Heart right ventricle (tissue), 16 donors: ENCODE measurements at places on chromosomes 1 and 21. TPM values are rescaled to one million over a fixed set of nuclear protein-coding genes. Genes with fewer than 3 reads are reported as not detected.
A peak's percentile ranks its signal among the peaks of the same experiment; 100 is the strongest.

DNA sequence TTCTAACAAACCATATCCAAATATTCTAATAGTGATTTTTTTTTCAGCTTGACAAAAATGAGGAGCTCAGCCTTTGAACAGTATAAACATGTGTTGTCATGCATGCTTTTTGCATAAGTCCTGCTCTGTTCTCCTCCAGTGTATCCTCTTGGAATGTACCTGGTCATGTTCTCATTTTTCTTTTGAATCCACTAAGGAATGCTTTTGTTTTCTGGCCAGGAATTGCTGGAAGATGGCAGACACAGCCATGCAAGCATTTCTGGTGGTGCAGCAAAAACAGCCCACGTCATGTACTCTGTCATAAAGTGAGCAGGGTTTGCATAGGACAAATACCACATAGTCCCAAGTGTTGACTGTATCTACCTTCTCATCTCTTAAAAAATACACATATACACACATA lies 11.5 kb upstream of the PLD5 start:
- DNase-seq, result no peak
- H3K27ac ChIP-seq, result no peak overlapping the region
- H3K4me3 ChIP-seq, result no peak overlapping the region

- no peaks in the 10 kb centered on the region for H3K36me3 ChIP-seq
- no peak overlapping the region for H3K27ac ChIP-seq
- DNase-seq, result no peak
Observed at GRCh38 chr1:46084553-46085451, 47.6 kb downstream of the PIK3R3 start.

The PRDM16 gene
- 16.8 TPM for polyA plus RNA-seq

DNA sequence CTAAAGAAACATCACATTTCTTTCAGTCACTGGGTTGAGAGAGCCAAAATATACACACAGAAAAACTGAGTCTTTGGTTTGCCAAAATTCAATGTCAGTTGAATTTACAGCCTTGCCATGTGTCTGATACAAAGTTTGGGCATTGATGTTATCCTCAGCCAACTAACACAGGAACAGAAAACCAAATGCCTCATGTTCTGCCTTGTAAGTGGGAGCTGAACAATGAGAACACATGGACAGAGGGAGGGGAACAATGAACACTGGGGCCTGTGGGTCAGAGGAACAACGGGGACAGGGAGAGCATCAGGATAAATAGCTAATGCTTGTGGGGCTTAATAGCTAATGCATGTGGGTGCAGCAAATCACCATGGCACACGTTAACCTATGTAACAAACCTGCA lies 39.6 kb upstream of the C21orf91 start:
- H3K4me3 ChIP-seq, result no peak overlapping the region
- no peak for DNase-seq
- no peaks in the 10 kb centered on the region for H3K27me3 ChIP-seq
- no peaks in the 10 kb centered on the region for H3K4me1 ChIP-seq

- DNase-seq, result no peak
- H3K4me3 ChIP-seq, result no peak overlapping the region
- peaks cover 34% of the 10 kb centered on the region for H3K36me3 ChIP-seq
- no peak overlapping the region for H3K27ac ChIP-seq
Observed at GRCh38 chr1:8009043-8010002, 16.8 kb downstream of the ERRFI1 start.

The HHIPL2 gene
- polyA plus RNA-seq, result 0.03 TPM

- H3K4me1 ChIP-seq, result no peaks in the 10 kb centered on the region
- no peak overlapping the region for H3K27ac ChIP-seq
- H3K4me3 ChIP-seq, result no peak overlapping the region
- DNase-seq, result no peak
- H3K36me3 ChIP-seq, result no peaks in the 10 kb centered on the region
- H3K27me3 ChIP-seq, result no peaks in the 10 kb centered on the region
Observed at GRCh38 chr21:26495283-26495849, 77.7 kb downstream of the CYYR1 start.

The FMOD gene
- polyA plus RNA-seq, result 11.2 TPM

- no peak overlapping the region for H3K4me3 ChIP-seq
- H3K36me3 ChIP-seq, result no peaks in the 10 kb centered on the region
- no peak overlapping the region for H3K27ac ChIP-seq
- no peaks in the 10 kb centered on the region for H3K4me1 ChIP-seq
- H3K27me3 ChIP-seq, result no peaks in the 10 kb centered on the region
Observed at GRCh38 chr1:246166841-246167240, 340.2 kb downstream of the SMYD3 start.

GRCh38 chr1:99677416-99677815 lies 31.5 kb downstream of the PALMD start:
- H3K4me1 ChIP-seq, result peaks cover 100% of the 10 kb centered on the region
- H3K27me3 ChIP-seq, result no peaks in the 10 kb centered on the region
- peak; percentile 39 for DNase-seq
- H3K4me3 ChIP-seq, result no peak overlapping the region
- peaks cover 35% of the 10 kb centered on the region for H3K36me3 ChIP-seq
- H3K27ac ChIP-seq, result peak overlapping the region; percentile 86

GRCh38 chr1:1407636-1408318 lies 684 bp upstream of the MRPL20 start:
- DNase-seq, result no peak
- H3K27ac ChIP-seq, result peak overlapping the region; percentile 88
- H3K27me3 ChIP-seq, result no peaks in the 10 kb centered on the region
- peaks cover 32% of the 10 kb centered on the region for H3K36me3 ChIP-seq
- peak overlapping the region; percentile 81 for H3K4me3 ChIP-seq
- H3K4me1 ChIP-seq, result peaks cover 44% of the 10 kb centered on the region

The SMPDL3B gene
- polyA plus RNA-seq, result 0.04 TPM

DNA sequence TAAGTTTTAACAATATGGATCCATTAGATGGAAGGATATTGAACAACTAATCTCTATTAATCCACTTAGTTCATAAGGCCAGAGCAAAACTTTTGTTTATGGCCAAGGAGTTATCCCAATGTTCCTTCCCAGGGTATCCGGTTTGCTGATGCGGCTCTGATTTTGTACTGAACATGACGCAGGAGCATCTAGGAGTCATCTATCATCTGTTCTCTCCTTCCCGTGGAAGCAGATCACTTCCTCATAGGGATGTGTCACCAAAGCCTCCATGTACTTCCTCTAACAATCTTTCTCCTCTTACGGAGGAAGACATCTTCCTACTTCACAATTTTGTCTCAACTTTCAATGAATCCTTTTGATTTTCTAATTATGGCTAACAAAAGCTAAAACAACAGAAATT lies 206.6 kb downstream of the APP start:
- H3K27me3 ChIP-seq, result no peaks in the 10 kb centered on the region
- DNase-seq, result peak; percentile 27
- peak overlapping the region; percentile 53 for H3K27ac ChIP-seq
- no peak overlapping the region for H3K4me3 ChIP-seq

- peaks cover 28% of the 10 kb centered on the region for H3K4me1 ChIP-seq
- H3K4me3 ChIP-seq, result no peak overlapping the region
- peaks cover 16% of the 10 kb centered on the region for H3K36me3 ChIP-seq
- DNase-seq, result no peak
- H3K27ac ChIP-seq, result peak overlapping the region; percentile 99
Observed at GRCh38 chr1:53198241-53198651, 1.6 kb downstream of the CPT2 start.
